ENCODE measurements at places on chromosomes 6 and 20. TPM values are rescaled to one million over a fixed set of nuclear protein-coding genes. Genes with fewer than 3 reads are reported as not detected.

GRCh38 chr6:33508935-33509926 is 54.9 kb downstream of the ZBTB9 start:
- DNase-seq: no peak

DNA sequence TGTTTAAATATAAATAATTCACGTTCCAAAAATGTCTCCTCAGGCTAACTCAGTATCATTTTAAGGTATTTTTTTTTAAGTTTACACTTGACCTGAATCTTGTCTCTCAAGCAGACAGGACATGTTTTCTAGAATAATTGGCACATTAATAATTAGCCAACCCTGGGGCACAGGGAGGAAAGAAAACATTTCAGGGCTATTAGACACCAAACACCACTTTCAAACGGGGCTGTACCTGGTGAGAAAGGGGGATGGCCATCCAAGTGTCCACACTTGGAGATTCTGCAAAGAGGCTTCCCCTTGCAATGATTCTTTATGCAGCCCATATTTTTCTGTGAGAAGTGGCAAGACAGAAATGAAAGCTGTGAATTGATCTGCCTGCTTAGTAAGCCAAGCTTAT is 560.8 kb downstream of the CD109 start:
- DNase-seq: no peak

GRCh38 chr6:136324686-136325380 is 35.2 kb upstream of the BCLAF1 start:
- DNase-seq: no peak

- DNase-seq: no peak
Observed at GRCh38 chr6:168441434-168442391, 729 bp downstream of the SMOC2 start.

DNA sequence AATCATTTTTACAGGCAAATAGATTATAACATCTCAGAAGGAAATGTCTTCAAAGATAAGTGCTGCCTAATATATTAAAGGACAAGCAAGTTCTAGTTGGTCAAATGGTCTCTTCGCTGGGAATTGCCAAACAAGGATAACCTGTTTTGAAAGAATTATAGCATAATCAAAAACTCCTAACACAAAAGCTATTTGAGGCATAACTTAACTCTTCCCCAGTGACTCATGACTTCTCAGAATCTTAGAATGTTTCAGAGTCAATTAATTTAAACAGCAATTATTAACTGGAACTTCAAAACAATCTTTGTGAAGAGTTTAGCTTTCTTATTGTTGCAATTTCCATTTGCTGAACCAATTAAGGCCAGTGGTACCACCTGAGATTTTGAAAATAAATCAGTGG is 126.6 kb downstream of the MTFR2 start:
- no peak for DNase-seq

GRCh38 chr6:139846538-139847456 is 472.3 kb upstream of the CITED2 start:
- no peak for DNase-seq

- no peak for DNase-seq
Observed at GRCh38 chr20:45448270-45448669, 21.3 kb upstream of the WFDC2 start.

DNA sequence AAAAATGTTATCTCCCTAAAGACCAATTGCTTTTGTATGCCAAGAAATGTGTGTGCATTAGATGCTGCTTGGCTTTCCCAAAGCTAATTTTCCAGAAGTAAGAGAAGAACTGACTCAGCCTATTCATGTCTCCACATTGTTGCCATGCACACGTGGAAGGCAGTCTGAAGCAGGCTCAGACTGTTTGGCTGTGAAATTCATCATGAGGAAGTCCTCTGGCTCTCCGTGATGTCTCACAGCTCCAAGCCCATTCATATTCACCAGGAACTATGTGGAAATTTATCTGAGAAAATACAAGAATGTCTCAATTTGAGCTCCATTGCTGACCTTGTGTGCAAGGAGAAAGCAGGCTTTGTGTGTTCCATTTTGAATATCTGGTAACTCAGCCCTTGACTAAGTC is 1022.2 kb upstream of the GJE1 start:
- DNase-seq: no peak

GRCh38 chr6:29005183-29005885 is at the start of gene ZNF311:
Gene ZNF311, minus strand, starts transcription at chr6:29005315. Its CDS starts 1,361 bp downstream, at chr6:29003954.
- peak; percentile 61 for DNase-seq

DNA sequence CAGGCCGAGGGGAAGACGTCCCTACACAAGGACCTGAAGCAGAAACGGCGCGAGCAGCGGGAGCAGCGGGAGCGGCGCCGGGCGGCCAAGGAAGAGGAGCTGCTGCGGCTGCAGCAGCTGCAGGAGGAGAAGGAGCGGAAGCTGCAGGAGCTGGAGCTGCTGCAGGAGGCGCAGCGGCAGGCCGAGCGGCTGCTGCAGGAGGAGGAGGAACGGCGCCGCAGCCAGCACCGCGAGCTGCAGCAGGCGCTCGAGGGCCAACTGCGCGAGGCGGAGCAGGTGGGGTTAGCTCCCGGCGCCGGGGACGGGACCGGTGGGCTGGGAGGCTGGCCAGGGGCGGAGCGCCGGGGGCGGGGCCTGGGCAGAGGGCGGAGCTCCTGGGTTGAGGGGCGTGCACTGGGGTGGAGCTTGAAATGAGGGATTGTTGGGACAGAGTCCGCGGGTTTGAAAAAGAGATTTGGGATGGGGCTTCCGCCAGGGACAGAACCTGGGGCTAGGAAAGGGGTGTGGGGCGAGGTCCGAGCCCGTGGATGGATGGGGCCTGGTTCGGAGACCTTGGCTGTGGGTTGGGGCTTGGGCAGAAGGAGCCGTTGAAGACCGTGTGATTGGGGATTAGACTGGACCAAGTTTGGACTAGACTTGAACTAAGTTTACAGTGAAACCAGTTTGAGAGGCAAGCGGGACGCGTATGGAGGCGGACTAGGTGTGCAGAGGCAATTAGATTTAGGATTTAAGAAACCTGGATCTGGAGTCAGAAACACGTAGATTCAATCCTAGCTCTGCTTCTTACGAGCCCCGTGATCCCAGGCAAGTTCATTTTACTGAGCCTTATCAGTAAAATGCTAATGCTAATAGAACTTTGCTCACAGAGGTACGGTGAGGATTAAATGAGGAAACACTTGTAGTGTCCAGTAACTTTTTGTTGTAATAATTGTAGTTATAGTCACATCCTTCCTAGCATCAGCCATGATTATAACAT is 20.9 kb downstream of the DEF6 start:
- peak; percentile 83 for DNase-seq

GRCh38 chr20:33944914-33945313 is 48.8 kb upstream of the RALY start:
- no peak for DNase-seq

DNA sequence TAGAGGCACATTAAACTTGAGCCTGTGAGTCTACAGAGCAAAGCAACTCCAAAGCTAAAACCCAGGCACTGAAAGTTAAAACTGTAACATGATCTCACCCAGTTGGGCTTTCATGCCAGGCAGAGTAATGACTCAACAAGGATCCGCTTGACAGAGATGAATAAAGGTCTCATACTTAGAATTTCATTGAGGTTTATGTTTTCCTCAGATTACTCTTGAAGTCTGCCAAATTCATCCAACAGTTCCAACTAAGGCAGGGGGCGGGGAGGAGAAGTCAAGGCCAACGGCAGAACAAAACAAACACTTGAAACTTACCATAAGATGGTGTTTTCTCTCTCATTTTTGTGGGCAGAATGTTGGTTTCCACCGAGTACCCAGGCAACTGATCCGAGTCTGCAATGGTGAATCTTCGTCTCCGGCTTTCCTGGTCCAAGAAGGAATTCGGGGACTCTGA is 54.0 kb upstream of the IPCEF1 start:
- DNase-seq: peak; percentile 86

- no peak for DNase-seq
Observed at GRCh38 chr20:63889241-63890200, 5.4 kb upstream of the DNAJC5 start.

- DNase-seq: no peak
Observed at GRCh38 chr20:45341939-45342854, 6.0 kb downstream of the SDC4 start.

DNA sequence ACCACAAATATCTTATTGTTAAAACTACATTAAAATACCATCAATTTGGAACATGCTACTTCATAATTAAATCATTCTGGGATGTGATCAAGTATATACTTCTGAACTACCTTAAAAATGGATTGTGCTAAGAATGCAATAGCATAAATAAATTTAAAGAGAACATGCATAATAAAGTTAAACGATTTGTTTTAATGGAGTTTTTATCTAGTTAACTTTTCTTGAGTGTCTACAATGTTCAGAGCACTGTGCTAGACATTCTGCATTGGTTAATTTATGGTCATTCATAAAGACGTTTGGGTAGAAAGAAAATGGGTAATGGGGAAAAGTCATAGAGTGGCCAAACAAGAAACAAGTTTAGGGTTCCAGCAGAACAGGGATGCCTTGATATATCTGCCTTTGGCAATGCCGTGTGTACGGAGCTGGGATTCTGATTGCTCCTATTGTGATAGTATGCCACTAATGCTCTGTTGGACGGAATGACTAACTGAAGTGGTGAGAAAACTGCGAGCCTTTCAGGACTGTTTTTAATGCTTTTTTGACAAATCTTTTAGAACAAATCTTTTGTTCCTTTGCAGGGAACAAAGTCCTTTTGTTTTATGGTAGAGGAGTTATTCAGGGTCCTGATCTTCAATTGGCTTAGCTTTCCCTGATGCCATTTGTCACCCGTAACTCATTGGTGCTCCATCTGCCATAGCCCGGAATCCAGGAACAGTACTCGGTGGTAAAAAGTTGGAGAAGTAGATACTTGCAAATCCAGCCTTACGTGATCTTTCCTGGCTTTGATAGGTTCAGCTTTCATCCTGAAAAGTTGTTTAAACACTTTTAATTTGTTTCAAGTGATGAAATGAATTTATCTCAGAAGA is 162.6 kb downstream of the BCKDHB start:
- DNase-seq: no peak

MMP24 gene
- total RNA-seq: 52.3 TPM

KCNK17 gene
- not detected for total RNA-seq

ADGRF1 gene
- total RNA-seq: not detected

EBF4 gene
- total RNA-seq: not detected

Measured in MG63 (cell line).